ENCODE measurements at places on chromosomes 2 and 18.

DNA sequence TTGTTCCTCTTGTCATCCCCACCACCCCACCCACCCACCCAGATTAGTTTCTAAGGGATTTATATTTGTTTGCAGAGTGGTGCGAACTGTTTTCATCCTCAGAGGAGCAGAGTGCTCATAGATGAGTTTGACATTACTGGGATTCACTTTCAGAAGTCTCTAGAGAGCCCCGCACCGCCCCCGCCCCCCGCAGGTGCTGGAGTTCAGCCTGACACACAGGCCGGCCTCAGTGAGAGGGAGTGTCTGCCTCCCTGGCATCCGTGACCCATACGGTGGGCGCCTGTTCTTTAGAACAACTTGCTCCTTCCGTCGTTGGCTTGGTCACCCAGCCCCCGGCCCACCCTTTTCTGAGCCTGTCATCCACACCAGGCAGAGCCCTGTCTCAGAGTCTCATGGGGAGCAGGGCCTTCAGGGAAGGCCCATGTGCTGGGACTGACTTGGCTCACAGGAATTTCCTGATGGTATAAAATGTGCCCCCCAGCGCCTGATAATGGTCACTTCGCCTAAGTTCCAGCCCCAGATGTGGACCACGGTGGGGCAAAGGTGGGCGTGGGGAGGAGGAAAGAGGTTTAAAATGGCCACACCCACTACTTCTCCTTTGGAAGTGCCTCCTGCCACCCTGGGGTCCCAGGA is 44.3 kb downstream of the HPCAL1 start:
- no peak for DNase-seq

- no peak for DNase-seq
Measured at GRCh38 chr2:206257350-206257749, 17.1 kb upstream of the ZDBF2 start.

DNA sequence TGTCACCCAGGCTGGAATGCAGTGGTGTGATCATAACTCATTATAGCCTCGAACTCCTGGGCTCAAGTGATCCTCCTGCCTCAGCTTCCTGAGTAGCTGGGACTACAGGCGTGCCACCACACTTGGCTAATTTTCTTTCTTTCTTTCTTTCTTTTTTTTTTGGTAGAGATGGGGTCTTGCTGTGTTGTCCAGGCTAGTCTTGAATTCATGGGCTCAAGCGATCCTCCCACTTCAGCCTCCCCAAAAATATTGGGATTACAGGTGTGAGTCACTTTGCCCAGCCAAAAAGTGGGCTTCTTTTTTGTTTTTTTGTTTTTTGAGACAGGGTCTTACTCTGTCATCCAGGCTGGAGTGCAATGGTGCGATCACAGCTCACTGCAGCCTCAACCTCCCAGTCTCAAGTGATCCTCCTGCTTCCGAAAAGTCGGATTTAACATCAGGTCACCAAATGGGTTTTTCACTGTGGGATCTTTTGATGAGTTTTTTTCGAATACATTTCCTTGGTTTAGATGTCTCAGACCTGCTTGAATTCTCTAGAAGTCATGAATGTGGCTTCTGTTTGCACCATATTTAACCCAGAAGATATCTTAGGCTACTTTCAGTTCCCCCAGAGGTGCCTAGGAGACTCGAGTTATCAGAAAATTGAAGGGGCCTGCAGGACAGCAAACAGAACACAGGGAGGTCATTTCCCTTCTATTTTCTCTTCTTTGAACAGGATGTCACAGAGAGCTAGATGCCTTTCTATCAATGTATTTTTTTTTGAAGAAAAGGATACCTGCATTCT is 8.9 kb downstream of the RAB31 start:
- no peak for DNase-seq

DNA sequence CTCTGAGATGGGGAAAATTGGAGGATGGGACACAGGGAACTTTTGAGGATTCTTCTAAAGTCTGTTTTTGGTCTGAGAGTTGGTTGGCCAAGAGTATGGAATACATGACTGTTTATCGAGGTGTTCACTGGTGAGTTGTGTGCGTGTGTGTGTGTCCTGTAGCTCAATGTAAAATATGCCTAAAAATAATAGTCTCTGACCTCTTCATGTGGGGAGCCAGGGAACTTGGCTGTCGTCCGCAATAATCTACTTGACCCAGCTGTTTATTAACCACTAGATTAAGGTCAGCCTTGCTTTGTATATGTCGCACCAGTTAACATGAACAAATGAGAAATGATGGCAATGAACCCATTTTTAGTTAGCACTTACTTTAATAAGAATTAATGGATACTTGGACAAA is 177.5 kb upstream of the TPO start:
- DNase-seq, result no peak

DNA sequence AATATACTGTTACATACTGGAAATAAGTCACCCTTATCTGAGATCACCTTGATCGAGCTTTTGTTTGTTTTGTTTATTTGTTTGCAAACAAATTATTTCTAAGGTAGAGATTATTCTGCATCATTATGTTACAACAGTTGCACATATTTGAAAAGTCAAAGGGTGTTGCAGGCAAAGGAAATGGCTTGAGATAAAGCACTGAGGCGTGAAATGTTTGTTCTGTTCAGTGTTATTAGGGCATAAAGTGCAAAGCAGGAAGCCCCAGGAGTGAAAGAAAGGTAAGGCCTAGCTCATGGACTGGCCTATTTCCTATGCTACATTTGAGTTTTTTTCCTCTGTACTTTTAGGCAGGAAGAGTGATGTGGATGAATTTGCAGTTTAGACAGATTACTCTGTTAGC is 1815.6 kb upstream of the LRRTM1 start:
- DNase-seq, result no peak

GRCh38 chr2:216875862-216876261 is 16.0 kb upstream of the TNP1 start:
- no peak for DNase-seq

GRCh38 chr2:206368933-206369569 is 74.3 kb upstream of the ADAM23 start:
- DNase-seq, result no peak

DNA sequence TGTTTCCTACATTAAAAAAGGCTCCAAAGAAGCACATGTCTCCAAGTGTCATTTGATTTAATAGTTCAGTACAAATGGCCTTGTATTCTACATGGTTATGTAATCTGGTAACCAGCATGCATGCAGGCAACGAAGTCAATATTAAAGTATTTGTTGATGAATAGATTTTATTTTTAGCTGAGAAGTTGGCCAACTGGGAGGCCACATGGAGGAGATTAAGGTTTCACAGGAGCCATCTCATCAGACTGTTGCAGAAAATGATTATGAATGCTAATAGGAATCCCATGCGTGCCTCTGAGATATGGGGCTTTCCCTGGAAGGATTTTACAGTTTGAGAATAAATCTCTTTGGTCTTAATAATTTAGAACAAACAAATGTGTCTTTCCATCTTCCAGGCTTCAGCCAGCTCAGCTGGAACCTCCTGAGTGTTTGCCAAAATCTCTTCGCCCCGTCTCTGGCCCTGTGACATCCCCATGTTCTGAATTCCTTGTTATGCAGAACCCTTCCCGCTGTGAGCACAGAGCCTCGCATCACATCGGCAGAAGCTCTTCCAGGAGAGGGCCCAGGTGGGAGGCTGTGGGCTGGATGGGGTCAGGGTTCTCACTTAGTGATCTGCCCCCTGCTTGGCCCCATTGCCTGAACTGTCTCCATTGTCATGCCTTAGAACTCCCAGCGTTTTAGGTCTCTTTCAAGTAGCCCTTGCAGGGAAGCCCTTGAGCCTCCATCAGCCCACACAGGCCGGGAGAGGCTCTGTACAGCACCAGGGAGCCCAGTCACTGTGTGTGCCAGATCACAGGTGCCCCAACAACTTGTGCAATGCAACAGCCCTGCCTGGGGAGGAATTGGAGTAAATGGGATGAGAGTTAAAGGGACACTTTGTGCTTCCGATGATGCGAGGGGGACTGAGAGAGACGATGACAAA is 190.5 kb upstream of the TWIST2 start:
- no peak for DNase-seq

DNA sequence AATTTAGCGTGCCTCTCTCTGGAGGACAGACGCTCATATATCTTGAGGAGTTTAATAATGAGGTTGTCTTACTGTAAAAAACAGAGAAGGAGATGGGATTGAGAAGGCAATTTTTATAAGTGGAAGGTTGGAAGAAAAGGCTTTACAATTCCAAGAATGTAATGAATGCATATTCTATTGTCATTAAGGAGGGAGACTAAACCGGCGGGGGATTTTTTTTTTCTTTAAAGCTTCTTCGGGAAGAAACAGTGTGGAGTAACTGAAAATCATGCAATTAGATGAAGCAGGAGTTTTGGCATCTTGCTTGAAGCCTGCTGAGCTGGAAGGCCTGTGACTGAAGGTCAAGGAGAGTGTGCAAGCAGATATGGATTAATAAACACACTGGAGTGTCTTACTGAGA is 124.4 kb downstream of the HRH4 start:
- DNase-seq, result no peak

GRCh38 chr18:26419746-26420145 is 128.6 kb downstream of the KCTD1 start:
- DNase-seq, result no peak

DNA sequence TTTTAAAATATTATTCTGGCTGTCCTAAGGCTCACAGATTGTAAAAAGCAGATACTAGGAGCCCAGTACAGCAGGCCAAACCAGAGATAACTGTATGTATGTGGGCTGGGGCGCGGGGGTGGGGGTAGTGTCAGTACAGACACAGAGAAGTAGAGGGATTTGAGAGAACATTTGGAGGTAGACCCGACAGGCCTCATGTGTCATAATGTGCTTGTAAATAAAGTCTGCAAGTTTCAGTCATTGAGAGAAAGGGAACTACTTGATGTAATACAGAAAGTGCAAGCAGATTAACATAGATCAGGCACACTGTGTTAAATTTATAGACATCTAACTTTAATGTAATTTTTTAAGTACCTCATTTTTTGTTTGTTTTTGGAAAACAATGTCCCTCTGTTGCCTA is 7.4 kb upstream of the POLI start:
- DNase-seq, result no peak

- DNase-seq, result no peak
Measured at GRCh38 chr18:7358989-7359726, 128.3 kb downstream of the LRRC30 start.

DNA sequence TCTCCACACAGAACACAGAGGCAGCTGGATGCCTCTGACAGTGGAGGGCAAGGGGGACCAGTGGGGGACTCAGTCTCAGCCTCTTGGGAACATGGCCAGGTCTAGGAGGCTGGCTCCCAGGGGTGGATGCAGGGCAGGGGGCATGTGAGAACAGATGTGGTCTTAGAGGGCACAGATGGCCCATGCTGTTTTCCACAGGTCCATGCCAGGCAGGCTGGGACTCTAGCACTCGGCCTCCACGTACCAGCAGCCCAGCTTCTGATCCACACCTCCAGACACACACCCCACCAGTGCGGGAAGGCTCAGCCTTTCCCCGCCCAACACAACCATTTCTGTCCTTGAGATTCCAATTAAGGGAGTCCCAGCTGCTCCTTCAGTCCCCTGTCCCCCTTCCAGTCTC is 42.4 kb downstream of the TNS1 start:
- DNase-seq, result no peak

GRCh38 chr2:154173164-154173563 is 301.4 kb downstream of the GALNT13 start:
- DNase-seq, result no peak

DNA sequence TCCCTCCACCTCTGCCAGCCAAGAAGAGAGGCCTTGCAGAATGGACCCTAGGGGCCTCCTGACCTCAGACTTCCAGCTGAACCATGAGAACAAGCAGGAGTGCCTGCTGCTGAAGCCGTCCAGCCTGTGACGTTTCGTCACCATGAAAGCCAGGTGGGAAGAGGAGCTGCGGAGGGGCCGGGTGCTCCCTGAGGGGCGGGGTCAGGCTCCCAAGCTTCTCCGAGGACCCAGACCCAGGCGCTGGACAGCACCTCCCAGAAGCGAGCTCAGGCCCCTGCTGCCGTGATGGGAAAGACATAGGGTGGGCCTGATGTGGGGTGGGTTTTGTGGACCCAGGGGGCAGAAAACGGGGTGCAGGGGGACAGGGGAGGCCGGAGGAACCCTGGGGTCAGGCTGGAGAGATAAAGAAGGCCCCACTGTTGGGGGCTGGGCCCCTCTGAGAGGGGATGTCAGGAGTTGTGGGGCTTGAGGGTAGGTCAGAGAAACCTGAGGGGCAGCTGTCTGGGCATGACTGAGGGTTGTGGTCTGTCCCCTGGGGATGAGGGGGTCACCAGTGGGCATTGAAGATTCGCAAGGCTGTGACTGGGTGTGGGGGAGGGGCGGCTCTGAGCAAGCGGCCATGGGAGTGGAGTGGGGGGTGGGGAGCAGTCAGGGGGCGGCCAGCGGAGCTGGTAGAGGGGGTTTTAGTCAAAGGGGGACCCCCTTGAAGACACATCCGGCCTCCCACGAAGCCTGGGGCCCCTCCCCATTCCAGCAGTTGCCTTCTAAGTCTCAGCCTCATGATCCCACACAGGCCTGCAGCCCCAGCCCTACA is 73.4 kb upstream of the ODC1 start:
- DNase-seq, result no peak
